ENCODE measurements at places on chromosomes 2 and 18.

- DNase-seq = no peak
These were observed 67.9 kb downstream of the MYL12B start for GRCh38 chr18:3329872-3330271.

GRCh38 chr2:230178546-230179485 lies 41.0 kb downstream of the SP110 start:
- DNase-seq = no peak

DNA sequence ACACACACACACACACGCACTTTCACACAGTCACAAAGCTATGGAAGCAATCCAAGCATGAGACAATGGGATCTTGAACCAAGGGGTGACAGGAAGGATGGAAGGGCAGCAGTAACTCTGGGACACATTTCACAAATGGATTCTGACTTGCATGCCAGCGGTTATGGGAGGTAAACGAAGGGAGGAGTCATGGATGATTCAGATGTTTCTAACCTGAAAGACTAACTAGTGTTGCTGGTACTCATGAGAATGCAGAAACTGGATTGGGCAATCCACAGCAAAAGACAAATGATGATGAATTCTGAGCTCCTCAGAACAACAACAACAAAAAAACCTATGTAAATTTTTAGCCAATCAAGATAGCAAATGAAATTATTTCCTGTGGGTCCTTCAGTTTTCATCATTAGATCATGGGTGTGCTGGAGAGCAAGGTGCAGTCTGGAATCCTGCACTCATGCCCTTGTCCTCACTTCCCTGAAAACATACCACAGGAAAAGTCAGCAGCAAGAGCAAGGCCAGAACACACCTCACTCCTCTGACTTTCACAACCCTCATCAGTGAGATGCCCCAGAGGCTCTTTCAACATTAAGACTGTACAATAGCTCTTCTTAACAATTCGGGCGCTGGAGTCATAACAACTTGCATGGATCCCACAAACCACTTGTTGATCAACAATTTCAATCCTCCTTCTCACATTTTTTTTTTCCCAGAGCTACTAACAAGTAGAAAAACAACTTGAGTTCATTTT lies 32.6 kb downstream of the ABCA12 start:
- no peak for DNase-seq

GRCh38 chr2:60529785-60530627 lies 23.4 kb downstream of the BCL11A start:
- no peak for DNase-seq

DNA sequence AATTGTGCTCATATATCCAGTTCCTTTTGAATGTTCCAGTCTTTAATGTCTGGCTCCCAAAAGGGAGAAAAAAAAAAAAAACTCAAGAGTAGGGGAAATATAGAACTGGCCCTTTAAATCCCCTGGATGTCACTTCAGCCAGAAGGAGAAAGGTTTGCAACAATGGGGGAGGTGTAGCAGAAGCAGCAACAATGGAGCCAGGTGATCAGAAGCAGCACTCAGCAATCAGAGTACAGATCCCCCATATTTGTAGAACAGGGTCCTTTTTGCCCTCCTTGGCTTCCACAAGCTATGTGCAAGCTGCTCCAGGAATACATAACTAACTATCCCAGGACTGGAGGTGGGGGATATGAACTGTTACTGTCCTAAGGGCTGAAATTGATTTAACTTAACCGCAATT lies 25.8 kb upstream of the ZNF397 start:
- DNase-seq = no peak

DNA sequence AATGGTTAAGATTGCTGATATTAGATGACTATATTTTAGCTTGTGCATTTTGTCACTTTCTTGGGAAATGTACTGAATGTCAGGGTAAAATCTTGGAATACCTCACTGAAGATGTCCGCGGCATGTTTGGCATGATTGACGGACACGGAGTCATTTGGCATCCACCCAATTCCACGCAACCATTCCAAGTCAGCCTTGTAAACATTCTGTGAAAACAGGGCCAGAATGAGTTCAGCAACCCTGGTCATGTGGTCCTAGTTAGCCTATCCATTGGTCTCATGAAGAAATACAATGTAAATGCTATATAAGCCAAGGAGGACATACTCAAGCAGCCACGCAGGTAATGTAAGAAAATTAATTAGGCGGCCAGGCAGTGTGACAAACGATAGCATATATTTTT lies 159.5 kb downstream of the RIF1 start:
- DNase-seq = no peak

DNA sequence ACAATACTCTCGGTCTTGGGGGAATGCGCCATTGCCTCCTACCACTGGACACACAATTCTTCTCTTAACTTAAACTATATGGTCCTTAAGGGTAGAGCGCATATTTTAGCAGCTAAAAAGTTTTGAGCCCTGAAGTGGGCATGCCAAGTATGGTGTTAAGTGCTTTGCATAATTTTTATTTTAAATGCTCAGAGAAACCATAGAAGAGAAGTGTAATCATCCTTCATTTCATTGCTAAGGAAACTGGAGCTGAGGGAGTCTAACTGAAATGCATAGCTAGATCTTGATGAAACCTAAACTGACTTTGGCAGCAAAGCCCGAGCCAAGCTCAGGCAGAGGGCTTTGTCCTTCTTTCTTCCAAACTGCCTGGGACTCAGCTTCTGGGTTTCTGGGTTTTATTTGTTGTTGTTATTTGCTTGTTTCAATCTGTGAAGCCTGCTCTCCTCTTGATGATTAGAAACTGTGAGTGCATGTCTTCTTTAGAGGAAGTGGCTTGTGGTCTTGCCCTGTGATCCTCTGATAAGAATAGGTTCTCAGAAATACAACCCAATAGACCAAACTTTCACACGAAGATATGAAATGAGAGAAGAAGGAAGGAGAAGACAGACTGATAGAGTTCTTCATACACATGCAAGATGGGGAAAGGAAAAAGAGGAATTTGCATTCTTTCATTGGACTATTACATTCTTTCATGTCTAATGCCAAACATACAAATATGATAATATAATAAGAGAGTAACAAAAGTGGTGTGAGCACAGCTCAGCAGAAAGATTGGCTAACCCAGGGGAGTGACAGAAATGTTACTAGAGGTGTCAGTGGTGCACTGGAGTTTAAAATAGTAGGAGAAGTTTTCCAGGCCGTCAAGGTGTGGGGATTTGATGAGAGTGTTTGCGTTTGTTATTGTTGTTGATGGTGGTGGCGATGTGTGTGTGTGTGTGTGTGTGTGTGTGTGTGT lies 7.5 kb upstream of the RNF144A start:
- no peak for DNase-seq

DNA sequence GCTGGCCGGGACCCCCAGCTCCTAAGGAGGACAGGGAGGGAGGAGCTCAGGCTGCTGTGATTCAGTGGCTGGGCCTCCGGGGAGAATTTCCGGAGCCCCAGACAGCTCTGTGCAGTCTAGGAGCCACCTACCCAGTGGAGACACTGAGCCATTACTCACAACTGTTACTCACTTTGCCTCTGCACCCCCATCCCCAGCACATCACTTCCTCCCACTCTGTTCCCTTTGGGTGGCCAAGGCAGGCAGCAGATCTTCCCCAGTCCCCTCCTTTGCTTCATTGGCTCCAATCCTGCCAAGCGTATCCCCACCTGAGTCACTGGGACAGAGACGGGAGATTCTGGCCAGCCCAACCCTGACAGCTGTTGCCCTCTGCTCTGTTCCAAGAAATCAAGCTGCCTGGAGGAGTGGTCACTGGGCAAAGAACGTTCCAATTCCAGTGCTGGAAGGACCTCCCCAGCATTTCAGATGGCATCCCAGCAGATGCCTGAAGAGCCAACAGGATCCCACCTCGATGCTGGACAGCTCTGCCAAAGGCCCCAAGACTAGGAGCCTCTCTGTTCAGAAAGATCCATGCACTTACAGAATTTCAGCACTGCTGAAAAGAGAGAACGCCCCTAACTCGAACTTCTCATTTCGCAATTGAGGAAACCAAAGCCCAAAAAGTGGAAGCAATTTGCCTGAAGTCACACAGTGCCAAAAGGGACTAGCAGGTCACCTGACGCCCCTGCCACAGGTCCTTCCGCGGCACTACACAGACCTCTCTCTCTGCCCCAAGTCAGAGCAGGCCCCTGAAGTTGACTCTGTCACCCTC lies 68.3 kb downstream of the TNS1 start:
- no peak for DNase-seq

DNA sequence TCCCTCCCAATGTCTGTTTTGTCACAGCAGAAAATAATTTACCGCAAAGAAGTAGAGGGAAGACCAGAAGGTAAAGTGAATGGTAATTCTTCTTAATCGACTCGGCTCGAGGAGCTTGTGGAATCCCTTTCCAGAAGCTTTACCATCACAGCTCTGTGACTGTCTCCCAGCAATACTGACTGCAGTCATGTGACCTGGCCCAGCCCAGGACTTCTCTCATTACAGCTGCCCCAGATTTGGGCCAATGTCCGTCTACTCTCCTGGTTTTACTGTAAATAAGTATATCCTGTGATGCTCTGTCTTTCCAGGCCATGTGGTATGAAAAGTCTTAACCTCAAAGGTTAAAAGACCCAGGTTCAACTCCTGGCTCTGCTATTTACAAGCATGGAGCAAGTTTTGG lies 18.9 kb upstream of the ELOA2 start:
- DNase-seq = no peak

- DNase-seq = no peak
These were observed 51.5 kb downstream of the CDC42EP3 start for GRCh38 chr2:37619959-37620300.

DNA sequence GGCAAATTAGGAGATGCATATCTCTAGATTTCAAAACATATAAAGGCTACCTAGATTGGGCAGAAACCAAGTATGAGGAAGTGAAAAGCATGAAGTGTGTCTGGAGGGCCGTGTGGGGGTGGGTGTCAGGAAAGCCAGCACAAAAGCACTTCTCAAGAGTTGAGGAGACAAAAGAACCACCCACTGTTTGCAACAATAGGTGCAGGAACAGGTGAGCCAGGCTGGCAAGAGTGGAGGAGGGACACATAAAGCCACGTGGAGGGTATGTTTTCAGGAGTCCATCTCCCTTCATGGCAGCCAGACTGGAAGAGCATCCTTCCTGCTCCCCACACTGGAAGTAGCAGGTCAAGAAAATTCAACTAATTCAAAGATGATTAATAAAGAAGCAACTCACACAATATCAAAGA lies 96.4 kb downstream of the CERS6 start:
- no peak for DNase-seq
